ENCODE measurements at places on chromosomes 1 and 21. TPM values are rescaled to one million over a fixed set of nuclear protein-coding genes. Genes with fewer than 3 reads are reported as not detected.

GRCh38 chr1:202908998-202909397 is 18.0 kb downstream of the KLHL12 start:
- DNase-seq = no peak

DNA sequence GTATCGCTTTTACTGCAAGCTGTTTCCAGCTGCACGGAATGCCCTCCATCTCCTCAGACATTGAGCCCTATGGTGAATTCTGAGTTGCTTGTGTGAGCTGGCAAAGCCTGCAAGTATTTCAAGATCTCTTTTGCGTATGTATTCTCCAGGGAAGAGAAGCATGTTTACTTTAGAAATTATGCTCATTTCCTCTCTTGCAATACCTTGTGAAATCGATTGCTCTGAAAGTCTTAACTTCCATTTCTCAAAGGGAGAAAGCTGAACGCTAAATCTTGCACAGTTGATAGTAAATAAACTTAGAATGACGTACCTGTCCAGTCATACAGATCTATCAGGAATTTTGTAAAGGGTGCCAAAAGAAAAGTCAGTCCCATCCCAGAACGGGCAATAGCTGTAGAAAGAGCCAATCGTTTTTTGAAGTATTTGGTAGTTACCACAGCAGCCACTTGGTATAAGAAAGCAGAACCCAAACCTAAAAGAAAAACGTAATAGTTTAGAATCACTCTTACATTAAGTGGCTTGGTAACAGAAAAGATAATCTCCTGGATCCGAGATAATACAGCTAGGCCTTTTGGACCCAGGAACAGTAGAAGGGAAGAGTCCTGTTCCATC is 10.0 kb downstream of the SLC16A4 start:
- peak; percentile 65 for DNase-seq

GRCh38 chr1:205692423-205692822 is 12.1 kb upstream of the SLC45A3 start:
- no peak for DNase-seq

DNA sequence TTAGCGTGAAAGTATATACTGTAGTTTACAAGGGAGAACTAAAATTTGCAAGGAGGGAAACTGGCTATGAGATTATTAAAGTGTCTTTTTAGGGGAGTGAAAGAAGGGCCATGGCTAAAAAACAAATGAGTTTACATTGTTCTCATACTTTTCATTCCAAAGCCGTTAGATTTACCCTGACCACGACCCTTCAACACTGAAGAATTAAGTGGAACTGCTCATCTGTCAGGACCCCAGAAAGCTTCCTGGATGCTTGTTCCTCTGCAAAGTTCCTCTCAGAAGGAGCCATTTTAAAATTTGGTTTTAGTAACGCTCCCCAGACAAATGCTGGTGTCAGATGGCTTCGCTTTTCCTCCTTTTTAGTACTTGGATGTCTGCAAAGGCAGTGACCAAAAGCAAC is 82.7 kb upstream of the ZBTB18 start:
- peak; percentile 75 for DNase-seq

DNA sequence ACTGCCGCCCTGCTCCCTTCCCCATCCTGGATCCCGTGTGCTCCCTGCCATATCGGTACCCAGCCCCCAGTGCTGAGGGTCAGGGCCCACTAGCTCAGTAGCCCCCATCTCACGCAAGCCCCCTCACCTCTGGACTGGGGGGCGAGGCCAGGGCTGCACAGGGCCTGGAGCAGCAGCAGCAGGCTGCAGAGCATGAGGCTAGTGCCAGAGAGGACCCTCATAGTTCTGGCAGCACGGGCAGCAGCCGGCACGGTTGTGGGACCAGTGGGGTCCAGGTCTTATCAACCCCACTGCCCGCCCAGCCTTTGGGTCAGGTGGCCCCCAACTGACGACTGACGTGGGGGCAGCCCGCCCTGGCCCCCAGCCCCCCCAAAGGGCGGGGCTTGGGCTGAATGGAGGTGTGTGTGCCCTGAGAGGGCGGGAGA is at the start of gene MATN1:
MATN1 (minus strand) TSS at position 255 of the 425 bp plus-strand sequence; CDS start at position 221, 34 bp downstream.
- peak; percentile 15 for DNase-seq

The GPATCH4 gene
- total RNA-seq = 11.2 TPM

The LDLRAD1 gene
- not detected for total RNA-seq

The FAM177B gene
- total RNA-seq = not detected

The C1orf105 gene
- not detected for total RNA-seq

The CFAP57 gene
- total RNA-seq = not detected

The PAX7 gene
- total RNA-seq = not detected

The PRKACB gene
- total RNA-seq = 22.1 TPM

The LCE2D gene
- not detected for total RNA-seq
